ENCODE measurements at places on chromosomes 1 and 21. TPM values are rescaled to one million over a fixed set of nuclear protein-coding genes. Genes with fewer than 3 reads are reported as not detected.

Gene HORMAD1
- not detected for total RNA-seq

Gene CYP2J2
- 243 TPM for total RNA-seq

Gene SHCBP1L
- not detected for total RNA-seq

Gene C4BPA
- total RNA-seq: not detected

Gene LCE1A
- not detected for total RNA-seq

- H3K4me1 ChIP-seq: no peaks in the 10 kb centered on the region
- no peak overlapping the region for H3K4me3 ChIP-seq
- H3K36me3 ChIP-seq: no peaks in the 10 kb centered on the region
- no peak for DNase-seq
- H3K27ac ChIP-seq: peak overlapping the region; percentile 32
These were observed 9.1 kb upstream of the IRF2BP2 start for GRCh38 chr1:234619071-234619480.

- no peak overlapping the region for H3K4me3 ChIP-seq
- H3K27ac ChIP-seq: no peak overlapping the region
- no peak for DNase-seq
- no peaks in the 10 kb centered on the region for H3K27me3 ChIP-seq
These were observed 9.8 kb downstream of the KIF17 start for GRCh38 chr1:20708057-20708456.

DNA sequence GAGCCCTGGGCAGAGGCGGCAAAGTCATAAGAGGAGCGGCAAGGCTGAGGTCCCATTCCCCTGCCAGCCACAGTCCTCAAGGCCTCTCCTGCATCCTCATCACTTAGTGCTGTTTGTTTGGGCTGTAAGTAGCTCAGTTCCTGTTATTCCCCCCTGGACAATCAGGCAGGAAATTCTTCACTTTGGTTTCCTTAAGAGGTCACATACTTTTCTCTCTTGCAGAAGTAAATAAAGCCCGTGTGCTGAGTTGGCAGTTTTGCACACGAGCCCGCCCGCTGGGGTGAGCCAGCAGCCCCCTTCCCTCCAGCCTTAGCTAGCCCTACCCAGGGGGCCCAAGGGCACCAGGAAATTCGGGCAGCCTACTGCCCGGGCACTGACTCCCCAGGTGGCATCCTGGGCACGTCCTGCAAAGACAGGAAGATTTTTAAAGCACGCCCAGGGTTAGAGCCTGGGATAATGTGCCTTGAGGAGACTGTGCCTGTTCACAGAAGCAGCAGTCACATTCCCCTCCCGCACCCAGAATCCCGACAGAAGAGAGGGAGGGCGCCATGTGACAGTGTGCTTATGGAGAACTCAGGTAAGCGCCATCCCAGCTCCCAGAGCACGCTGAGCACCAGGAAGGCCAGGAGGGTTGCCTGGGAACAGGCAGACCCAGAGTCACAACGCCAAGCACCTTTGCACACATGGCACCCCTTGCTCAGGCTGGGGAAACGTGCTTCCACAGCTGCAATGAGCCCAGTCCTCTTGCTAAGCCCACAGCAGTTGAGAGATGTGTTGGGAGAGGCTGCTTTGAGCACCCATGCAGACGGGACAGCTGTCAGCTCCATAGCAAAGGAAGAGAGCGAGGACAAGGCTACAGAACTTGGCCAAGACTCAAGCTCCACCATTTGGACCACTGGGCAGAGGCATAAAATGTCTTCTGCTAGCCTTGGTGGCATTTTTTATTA lies 144.5 kb upstream of the TMEM51 start:
- H3K4me3 ChIP-seq: no peak overlapping the region
- no peak for DNase-seq
- H3K4me1 ChIP-seq: no peaks in the 10 kb centered on the region
- no peak overlapping the region for H3K27ac ChIP-seq

- H3K27me3 ChIP-seq: no peaks in the 10 kb centered on the region
- no peak overlapping the region for H3K27ac ChIP-seq
- no peak for DNase-seq
- no peak overlapping the region for H3K4me3 ChIP-seq
- no peaks in the 10 kb centered on the region for H3K36me3 ChIP-seq
These were observed 275.4 kb upstream of the NR5A2 start for GRCh38 chr1:199751962-199752687.

Data from right atrium auricular region (tissue), 2 donors.